ENCODE measurements at places on chromosomes 6 and 20.

DNA sequence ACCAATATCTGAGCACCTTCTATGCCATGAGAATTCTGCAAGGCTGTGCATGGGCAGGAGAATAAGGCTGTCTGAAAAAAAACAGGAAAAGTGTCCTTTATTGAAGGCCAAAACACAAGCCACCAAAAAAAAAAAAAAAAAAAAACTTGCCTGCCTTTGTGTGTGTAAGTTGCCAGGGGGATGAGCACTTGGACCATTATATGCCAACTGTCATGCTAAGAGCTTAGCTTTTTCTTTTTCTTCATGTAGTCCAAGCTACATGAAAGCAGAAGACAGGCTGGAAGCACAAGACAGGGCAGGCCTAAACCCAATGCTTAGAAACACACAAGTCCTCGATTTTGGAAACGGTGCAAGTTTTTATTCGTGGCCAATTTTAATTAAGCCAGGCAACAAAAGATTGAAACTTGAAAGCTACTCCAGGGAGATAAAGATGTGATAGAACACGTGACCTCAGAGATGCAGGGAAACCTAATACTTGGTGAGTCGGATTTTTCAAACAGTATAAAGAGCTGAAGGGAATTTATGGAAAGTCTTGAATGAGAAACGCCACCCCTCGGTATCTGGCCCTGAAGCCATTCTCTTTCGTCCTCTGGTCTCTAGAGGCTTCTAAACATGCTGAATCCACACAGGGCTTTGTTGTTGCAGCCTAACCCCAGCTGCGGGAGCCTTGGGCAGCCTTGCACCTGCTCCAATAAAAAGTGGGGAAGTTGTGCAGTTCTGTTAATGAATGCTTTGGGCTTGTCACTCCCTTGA, 8.6 kb downstream of the BMP7 start:
- DNase-seq: no peak

DNA sequence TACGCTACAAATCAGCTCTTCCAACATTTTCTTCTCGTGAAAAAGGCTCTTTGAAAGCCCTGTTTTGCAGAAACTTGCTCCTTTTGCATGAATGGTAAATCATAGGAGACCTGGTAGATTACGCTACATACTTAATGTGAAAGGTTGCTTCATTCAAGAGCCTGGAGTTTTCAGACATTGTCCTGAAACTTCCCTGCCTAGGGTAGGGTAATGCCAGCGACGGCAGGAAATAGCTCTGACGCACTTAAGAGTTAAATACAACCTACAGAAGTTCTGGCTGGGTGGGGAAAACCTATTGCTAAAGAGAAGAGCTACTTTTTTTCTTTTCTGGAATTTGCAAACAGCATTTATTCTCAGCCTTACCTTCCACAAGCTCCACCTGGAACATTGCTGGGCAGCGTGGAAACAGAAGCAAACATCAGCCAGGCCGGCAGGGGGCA, 144.5 kb downstream of the LPA start:
- peak; percentile 65 for DNase-seq

- DNase-seq: no peak
These were observed 2.0 kb upstream of the TRMT11 start for GRCh38 chr6:125984311-125984710.

DNA sequence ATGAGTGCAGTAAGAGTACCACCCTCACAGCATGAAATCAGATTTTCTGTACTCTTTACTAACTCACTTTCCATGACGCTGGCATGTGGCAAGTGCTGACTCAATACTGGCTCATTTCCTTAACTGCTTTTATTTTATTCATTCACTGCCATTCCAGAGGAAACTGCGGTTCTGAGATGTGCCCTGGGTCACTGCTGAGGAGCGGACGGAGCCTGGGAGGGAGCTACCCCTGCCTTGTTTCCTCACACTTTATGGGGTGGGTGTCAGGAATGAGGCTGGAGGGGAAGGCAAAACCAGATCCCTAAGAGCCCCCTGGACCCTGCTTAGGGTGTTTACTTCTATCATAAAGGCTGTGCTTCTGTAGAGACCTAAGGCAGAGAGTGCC, 14.4 kb downstream of the NT5E start:
- peak; percentile 17 for DNase-seq

GRCh38 chr6:90523779-90524310, 63.0 kb downstream of the MAP3K7 start:
- DNase-seq: no peak

- no peak for DNase-seq
These were observed 294.4 kb downstream of the KCNQ5 start for GRCh38 chr6:72916298-72916697.

DNA sequence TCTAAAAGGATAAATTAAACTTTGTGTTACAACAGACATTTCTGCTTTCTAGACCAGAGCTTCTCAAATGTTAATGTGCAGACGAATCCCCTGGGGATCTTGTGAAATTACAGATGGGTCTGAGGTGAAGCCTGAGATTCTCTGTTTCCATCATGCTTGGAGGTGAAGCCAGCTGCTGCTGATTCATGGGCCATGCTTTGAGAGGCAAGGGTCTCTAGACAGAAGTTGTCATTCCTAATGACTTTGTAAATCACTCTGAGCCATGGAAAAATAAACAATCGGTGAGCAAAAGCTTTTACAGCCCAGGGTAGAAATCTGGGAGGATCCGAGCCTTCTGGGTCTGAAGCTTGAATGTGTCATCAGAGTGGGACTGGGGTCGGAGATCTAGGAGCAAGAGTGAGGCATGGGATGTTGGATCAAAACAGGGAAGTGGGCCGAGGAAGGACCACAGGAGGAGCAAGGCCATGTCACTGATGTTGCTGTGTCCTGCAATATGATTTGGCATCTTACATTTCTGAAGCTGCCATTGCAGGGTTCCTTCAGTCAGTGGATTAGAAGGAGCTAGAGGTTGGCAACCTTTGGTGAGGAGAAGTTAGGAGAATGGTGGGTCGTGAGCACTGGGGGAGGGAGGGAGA, 77.3 kb downstream of the TRMT11 start:
- no peak for DNase-seq
